Suppressor macrophage treated with lipopolysaccharide for 1 hour (primary cell): ENCODE measurements at places on chromosomes 2 and 18.

GRCh38 chr18:49650426-49650891, 88.6 kb downstream of the LIPG start:
- no peak for DNase-seq

DNA sequence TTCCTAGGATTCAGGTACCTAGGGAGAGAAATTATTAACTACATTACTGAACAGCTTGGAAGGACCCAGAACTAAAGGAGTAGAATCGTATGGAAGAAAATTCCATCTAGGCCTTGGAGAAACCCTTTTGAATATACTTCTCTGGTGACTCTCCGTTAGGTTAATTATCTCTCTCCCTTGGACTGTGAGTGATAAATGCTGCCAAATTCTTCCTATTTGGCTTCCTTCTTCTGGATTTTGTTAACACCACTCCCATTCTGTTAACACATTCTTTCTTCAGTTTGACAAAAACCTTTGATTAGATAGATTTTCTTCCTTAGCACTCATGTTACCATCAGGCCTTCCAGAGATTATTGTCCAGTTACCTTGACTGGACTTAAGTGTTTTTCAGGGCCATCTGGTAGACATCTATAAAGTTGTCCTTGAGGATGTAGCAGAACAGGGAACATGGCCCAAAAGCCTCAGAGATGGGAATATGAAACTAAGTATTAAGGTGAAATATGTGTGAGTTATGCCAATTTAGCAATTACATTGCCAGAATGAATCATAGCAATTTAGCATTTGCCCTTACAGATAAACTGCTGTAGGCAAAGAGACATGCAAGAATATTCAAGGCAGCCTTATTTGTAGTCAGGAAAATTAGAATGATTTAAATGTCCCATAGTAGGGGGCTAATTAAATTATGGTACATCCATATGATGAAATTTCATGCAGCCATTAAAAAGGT, 6.7 kb downstream of the CYP27A1 start:
- DNase-seq: no peak

DNA sequence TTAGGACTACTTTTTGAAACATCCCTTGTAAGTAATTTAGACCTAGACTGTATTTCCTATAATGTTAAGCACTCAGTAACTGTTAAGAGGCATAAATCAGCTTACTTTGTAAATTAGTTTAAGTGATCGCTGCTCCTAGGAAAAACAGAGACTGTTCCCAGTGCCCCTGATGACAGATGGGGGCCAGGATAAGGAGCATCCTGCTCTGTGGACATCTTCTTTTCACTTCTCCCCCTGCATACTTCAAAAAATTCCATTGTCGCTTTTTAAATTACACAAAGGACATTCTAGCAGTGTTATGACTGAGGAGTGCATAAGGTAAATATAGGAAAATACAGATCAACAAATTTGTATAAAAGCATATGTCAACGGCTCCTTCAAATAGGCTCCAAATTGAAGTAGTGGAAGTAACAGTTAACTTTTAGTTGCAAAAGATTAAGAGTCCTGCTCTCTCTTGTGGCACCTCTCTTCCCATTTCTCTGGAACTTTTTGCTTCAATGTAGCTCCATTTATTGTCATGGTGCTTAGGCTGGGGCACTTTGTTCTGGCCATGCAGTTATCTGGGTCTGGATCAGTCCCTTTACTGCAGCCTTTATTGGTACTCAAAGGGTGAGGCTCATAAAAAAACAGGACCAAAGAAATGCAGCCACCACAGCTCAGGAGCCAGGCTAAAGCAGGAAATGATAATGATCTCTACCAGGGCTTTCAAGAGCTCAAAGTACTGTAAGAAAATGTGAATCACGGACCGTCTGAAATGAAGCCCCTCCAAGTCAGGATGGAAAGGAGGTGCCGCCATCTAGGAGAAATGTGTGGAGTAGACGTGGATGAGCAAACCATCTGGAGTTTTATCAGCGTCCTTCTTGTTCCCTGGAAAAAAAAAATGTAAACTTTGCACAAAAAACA, 162.1 kb upstream of the ZNF516 start:
- no peak for DNase-seq

DNA sequence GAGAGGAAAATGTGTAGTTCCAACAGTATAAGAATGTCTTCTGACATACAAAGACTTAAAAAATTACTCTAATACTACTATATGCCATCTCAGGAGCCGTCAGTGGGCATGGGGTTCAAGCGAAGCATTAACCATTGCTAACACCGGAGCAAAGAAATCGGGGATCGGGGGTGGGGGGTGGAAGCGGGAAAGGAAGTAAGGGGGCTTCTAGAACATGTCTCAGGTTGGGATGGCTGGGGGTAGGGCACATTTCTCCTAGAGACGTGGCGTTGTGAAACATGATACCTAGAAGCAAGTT, 702 bp downstream of the LMAN1 start:
- DNase-seq: no peak

DNA sequence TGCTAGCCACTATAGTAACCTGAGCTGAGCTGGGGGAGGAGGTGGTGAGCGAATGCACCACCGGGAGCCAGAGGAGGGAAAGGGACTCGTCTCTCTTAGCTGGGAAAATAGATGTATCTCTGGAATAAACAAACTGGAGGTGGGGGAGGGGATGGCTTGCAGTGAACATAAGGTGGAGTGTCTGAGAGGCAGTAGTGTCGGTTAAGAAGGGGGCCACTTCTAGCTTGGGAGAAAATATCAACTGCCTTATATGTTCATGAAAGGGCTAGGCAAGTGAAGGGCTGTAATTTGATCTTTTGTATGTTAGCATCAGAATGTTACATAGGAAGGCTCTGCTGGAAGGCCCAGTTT, 2.2 kb downstream of the SETBP1 start:
- no peak for DNase-seq
